Stimulated activated CD8-positive, alpha-beta memory T cell treated with anti-CD3 and anti-CD28 coated beads, Interleukin-15, amount 100 ng/mL, for 24 hours (primary cell): ENCODE measurements at places on chromosomes 1 and 21.

DNA sequence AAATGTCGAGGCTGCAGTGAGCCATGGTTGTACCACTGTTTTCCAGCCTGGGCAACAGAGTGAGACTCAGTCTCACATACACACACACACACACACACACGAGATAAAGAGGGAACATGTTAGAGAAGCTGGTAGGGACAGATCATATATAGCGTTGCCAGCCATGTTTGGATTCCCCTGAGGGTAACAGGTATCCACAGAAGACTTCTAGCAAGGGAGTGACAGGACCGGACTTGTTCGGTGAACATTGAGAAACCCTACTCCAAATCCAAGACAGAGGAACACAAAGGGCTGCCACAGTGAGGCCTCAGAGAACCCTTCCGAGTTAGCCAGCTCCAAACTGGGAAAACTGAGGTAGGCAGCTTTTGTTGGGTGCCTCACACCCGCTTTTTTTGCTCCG is 3.7 kb upstream of the SARS1 start:
- no peak for DNase-seq

DNA sequence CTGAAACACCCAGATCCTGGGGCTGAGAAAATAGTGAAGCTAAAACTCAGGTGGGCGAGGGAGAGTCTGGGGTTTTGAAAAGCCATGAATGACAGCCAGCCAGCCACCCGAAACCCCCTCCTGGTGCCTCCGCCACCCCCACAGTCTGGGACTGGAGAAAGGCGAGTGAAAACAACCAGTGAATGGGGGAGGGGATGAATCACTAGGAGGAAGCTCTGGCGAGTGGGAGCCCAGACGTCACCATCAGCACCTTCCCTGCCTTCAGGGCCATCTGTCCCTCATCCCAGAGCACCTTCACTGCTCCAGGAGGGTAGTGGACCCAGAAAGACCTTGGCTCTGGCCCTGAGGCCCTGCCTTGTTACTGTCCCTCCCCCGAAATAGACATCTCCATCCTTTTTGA is 9.2 kb downstream of the RORC start:
- no peak for DNase-seq

- no peak for DNase-seq
Measured at GRCh38 chr1:30757352-30758120, at the start of gene LAPTM5. Gene LAPTM5, minus strand, starts transcription at chr1:30757774. Its CDS starts 29 bp downstream, at chr1:30757745.

GRCh38 chr1:116288201-116288598 is 84.8 kb upstream of the ATP1A1 start:
- DNase-seq, result no peak

DNA sequence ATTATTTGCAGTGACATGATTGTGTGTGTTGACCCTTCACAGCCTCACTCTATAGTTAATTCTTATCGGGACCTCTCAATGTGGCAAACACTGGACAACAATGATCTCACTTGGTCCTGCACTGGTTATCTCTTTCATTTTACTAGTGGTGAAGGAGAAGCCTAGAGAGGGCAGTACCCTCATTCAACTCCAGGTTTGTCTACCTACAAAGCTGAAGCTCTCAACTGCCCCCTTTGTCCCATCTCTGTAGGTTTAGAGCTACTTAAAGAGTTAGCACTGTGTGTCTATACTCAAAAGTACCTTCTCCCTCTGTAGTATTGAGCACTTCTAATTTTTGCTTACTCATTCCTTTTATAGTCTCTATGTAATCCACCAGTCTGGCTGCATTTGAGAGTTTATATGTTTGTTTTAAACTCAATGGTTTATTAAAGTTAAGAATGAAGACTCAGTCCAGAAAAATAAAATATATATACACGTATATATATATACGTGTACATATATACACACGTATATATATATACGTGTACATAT is 40.9 kb upstream of the BCL9 start:
- no peak for DNase-seq

- no peak for DNase-seq
Measured at GRCh38 chr1:213320191-213320870, 269.3 kb downstream of the RPS6KC1 start.

- no peak for DNase-seq
Measured at GRCh38 chr1:36665478-36666080, 182.9 kb upstream of the CSF3R start.

GRCh38 chr21:26965907-26966581 is 844 bp downstream of the ADAMTS5 start:
- DNase-seq, result no peak

DNA sequence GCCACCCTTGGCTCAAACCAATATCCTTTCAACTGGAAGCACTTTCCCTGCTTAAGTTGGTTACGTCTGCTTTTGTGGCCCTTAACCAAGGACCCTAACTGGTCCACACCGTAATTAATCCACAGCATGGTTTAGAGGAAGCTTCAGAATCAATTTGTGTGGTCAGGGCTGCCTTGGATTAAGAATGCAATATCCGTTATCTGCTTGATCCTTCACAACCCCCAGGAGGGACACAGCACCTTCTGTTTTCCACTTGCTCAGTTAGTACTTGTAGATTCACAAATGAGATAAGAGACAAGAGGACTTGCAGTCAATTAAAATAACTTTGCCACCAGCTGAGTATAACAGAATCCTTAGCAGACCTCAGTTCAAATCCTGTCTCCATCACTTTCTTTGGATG is 56.9 kb upstream of the LRP8 start:
- no peak for DNase-seq

- DNase-seq, result no peak
Measured at GRCh38 chr1:168223681-168224540, 1.9 kb upstream of the SFT2D2 start.

DNA sequence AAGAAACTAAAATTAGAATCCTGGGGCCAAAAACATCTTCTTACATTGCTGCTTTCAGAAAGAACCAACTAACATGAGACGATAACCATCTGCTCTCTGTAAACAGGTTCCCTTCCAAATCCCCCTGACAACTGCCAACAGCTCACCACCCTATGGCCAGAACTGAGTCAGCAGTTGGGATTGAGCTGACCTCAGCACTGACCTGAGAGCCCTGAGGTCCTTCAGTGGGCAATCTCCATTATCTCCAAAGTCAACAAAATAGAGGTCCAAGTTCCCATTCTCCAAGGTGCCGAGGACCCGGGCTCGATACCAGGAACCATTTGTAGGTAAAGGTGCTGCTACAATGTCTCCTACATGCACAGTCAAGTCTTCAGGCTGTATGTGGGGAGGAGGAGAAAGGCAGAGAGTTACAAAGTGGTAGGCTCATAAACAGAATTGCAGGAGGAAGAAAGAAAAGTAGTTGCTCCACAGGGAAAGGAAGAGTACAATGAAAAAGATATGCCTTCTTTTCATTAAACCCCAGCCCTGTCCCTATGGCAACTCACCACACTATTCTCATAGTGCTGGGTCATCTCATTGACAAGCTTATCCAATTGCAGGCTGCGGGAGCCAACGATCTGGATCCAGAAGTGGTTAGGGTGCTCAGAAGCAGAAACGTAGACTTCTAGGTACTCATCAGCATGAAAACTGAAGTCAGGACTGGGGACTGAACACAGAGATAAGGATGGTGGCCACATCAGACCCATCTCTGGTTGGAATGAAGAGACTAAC is 12.8 kb upstream of the MRPL9 start:
- no peak for DNase-seq

- DNase-seq, result no peak
Measured at GRCh38 chr1:167248707-167249642, 28.3 kb downstream of the POU2F1 start.

- DNase-seq, result no peak
Measured at GRCh38 chr1:8870103-8870502, 8.4 kb downstream of the ENO1 start.

DNA sequence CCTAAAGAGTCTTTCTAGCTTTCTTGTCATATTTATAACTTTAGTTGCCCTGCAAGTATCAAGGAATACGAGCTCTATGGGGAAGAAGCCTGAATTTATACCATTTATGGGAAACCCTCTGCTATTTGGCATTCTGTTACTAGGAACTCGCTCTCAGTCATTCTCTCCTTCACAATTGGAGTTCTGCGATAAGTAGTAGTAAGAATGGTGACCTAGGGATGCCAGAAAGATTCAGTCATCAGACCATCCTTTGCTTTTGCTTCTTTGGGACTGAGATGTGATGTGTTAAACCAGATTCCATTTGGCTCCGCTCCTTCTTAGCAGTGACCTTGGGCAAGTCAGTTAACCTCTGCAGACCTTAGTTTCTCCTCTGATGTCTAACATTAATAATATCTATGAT is 256.5 kb downstream of the FGGY start:
- no peak for DNase-seq

- no peak for DNase-seq
Measured at GRCh38 chr1:18881642-18882431, 20.5 kb downstream of the ALDH4A1 start.
